ENCODE measurements at places on chromosomes 12 and 14. TPM values are rescaled to one million over a fixed set of nuclear protein-coding genes. Genes with fewer than 3 reads are reported as not detected.

The PIANP gene
- 0.15 TPM for total RNA-seq

The PMCH gene
- not detected for total RNA-seq

The RNF212B gene
- not detected for total RNA-seq

The COQ5 gene
- 22.7 TPM for total RNA-seq

The MDGA2 gene
- 0.24 TPM for total RNA-seq

The PPM1H gene
- total RNA-seq = 21.0 TPM

The TMPRSS12 gene
- not detected for total RNA-seq

The GPR135 gene
- 9.4 TPM for total RNA-seq

The NCOR2 gene
- 270 TPM for total RNA-seq

The RTN1 gene
- 7.4 TPM for total RNA-seq

The PRB4 gene
- total RNA-seq = not detected

The SCYL2 gene
- total RNA-seq = 33.3 TPM

The ATXN7L3B gene
- total RNA-seq = 44.6 TPM

The KCNK13 gene
- not detected for total RNA-seq

The SOAT2 gene
- not detected for total RNA-seq

The ATG14 gene
- 10.6 TPM for total RNA-seq

The CEBPE gene
- total RNA-seq = not detected

The TBK1 gene
- total RNA-seq = 15.7 TPM

The TEX22 gene
- total RNA-seq = 2.5 TPM

The RILPL2 gene
- 5.7 TPM for total RNA-seq

The EIF2B2 gene
- 8.8 TPM for total RNA-seq

The SCN8A gene
- total RNA-seq = 1.5 TPM

The ABCB9 gene
- total RNA-seq = 9.9 TPM

The ZDHHC22 gene
- total RNA-seq = not detected

The TMEM233 gene
- 0.72 TPM for total RNA-seq

The SMCO2 gene
- total RNA-seq = not detected

The DYNLL1 gene
- 256 TPM for total RNA-seq

The SERPINA9 gene
- total RNA-seq = not detected

The PLA2G1B gene
- total RNA-seq = 1.8 TPM

The LAG3 gene
- total RNA-seq = 13.9 TPM

The SDR9C7 gene
- total RNA-seq = not detected

The ANO4 gene
- total RNA-seq = 13.1 TPM

The KRT75 gene
- not detected for total RNA-seq

The KRR1 gene
- 48.7 TPM for total RNA-seq

The MYF6 gene
- total RNA-seq = not detected

The VRTN gene
- total RNA-seq = not detected

The KRT71 gene
- total RNA-seq = not detected

The MVK gene
- 18.6 TPM for total RNA-seq

The LRRC10 gene
- total RNA-seq = not detected

All from ovary (tissue), 10 donors.